GOT3 (cell line): ENCODE measurements at places on chromosomes 5 and 9.

- DNase-seq: no peak
Measured at GRCh38 chr5:73381590-73382400, 66.8 kb downstream of the FOXD1 start.

DNA sequence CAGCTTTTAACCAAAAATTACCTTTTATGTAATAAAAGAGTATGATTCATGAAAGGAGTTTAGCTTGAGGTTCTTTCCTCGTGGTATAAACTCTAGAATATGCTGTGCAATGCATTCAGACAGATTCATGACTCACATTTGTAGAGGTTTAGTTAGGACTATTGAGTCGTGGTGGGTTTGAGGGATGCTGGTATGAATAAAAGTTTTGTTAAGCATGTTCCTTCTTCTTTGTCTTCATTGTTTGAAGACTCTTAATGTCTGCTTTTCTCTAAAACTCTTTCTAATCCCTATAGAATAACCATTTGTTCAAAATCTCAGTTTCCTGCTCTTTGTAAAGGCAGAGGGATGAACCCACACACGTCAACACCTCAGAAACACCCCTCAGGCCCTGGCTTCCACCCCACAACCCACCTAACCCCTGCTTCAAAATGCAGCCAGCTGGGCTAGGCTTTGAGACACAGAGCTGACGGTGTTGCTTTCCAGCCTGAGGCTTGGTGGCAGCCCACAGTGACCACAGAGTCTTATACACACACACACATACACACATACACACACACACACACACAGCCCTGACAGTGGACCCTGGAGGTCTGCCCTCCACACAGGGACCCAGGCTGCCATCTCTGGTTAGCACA lies 69.0 kb upstream of the IRX1 start:
- no peak for DNase-seq

GRCh38 chr9:97753975-97754374 lies 56.8 kb upstream of the XPA start:
- DNase-seq: no peak

DNA sequence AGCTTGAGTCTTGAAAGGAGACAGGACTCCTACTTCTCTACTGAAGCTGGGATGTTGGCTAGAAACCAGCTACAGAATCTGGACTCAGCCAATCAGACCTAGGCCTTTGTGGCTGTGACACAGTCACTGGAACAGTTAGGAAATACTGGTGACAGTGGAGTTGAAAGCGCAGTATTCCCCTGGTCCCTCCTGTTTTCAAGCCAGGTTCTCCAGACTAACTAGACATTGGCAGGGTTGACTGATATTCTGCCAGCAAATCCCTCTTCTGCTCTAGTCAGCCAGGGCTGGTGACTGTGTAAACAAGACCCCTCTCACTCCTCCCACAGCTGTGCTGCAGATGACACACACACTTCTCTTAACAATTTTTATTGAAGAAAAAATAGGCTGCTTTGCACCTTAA lies 8.7 kb downstream of the SHROOM1 start:
- no peak for DNase-seq

- DNase-seq: no peak
Measured at GRCh38 chr9:77040340-77040739, 20.9 kb downstream of the FOXB2 start.

- DNase-seq: no peak
Measured at GRCh38 chr9:78252616-78253015, 16.7 kb downstream of the CEP78 start.

DNA sequence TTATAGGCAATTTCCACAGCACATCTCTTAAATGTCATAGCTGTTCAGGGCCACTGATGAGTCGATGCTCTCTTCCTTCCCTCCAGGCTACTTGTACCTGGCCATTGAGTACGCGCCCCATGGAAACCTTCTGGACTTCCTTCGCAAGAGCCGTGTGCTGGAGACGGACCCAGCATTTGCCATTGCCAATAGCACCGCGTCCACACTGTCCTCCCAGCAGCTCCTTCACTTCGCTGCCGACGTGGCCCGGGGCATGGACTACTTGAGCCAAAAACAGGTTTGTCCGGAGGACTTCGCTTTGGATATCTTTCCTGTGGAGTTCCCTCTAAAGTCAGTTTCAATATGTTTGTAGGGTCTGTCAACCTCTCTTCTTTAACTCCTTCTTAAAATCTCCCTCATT lies 84.3 kb downstream of the EQTN start:
- no peak for DNase-seq

DNA sequence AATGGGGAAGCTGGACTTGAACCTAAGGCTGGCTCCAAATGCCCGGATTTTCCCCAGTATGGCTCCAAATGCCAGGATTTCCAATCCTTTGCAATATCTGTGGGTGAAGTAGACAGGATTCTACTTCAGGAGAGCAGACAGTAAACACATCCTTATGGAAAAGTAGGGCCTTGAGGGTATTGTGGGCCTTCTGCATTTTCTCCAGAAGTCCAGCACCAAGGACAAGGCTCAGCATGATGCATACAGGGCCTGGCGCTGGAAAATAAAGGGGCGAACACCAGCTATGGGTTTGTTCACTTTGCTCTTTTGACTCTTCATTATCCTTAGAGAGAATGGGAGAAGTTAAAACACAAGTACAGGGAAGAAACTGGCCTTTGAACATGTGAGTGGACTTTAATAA lies 347.5 kb downstream of the SEMA5A start:
- no peak for DNase-seq

DNA sequence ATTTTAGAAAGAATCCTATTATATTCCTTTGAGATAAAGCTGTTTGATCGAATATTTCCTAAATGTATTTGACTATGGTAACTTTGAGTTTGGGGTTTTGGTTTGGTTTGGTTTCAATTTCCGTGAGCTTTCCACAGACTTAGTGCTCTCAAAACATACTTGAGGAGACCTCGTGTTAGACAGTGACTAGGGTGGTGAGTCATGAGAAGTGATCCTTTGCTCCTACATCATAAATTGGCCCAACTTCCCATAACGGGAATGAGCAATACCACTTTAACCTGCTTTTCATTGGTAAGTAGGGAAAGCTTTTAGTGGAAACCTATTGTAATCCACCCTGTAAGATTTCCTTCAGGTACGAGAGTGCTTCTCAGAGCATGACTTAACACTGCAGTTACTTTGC lies 3.8 kb upstream of the RASEF start:
- DNase-seq: no peak

- DNase-seq: no peak
Measured at GRCh38 chr5:132019337-132019736, 7.9 kb upstream of the ACSL6 start.

DNA sequence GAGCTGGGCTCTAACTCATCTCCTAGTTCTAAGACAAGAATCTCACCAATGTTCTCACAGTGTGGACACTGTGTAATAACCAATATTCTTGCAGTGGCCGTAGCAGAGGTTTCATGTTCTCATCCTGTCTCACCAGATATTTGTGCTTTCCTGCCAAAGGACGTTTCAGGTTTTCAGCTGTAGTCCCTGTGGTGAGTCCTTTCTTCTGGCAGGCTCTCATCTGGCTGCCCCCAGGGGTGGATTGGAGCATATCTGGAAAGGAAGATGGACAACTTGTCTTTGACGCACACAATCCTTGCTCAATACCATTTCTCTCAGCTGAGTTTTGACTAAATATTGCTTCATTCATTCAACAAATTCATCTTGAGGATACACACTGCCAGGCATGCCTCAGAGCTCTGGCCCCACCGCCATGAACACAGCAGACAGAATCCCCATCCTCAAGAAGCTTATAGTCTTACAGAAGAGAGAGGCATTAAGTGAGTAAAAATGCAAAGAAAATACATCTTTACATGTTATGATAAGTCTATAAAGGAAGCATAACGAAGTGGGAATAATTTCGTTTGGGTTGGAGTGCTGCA lies 33.8 kb upstream of the NEURL1B start:
- DNase-seq: no peak

GRCh38 chr5:160556846-160557245 lies 135.2 kb downstream of the PTTG1 start:
- DNase-seq: no peak

- DNase-seq: no peak
Measured at GRCh38 chr9:847505-847904, 6.0 kb downstream of the DMRT1 start.

DNA sequence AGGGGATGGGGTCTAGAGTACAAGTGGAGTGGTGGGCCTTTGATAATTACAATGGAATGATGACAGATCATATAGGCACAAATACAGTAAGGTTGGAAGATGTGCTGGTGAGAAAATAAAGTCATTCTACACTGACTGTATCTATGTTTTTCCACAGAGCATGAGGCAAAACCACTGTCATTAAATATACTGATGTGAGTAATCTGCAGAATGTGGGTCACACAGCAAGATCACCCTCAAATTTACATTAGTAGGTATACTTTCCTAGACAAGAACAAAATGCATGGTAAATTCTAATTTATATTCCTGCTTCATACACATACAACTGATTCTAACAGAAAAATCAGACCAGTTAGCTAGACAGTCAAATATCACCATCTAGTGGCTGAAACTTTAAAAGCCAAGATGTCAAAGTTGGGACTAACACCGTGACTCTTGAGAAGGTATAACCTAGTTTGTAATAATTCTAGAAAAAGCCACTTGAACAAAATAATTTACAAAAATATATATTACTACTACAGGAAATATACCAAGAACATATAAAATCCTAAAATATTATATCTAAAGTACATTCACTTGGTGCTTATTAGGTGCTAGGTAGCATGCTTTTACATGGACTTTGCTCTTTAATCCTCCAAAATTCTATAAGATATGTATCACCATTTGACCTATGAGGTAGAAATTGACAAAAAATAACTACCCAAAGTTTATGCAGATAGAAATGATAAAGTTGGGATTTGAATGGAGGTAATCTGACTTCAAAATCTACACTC lies 19.5 kb downstream of the TTC33 start:
- DNase-seq: no peak

GRCh38 chr5:103031607-103032006 lies 88.3 kb downstream of the GIN1 start:
- DNase-seq: no peak

- no peak for DNase-seq
Measured at GRCh38 chr5:141969783-141970771, 1.2 kb downstream of the RNF14 start.
